ENCODE measurements at places on chromosomes 4 and X. TPM values are rescaled to one million over a fixed set of nuclear protein-coding genes. Genes with fewer than 3 reads are reported as not detected.

NXF2B gene
- polyA plus RNA-seq: 1.8 TPM

ARHGAP4 gene
- 29.1 TPM for polyA plus RNA-seq

PCYT1B gene
- polyA plus RNA-seq: 3.3 TPM

VCX2 gene
- 0.28 TPM for polyA plus RNA-seq

GRIA3 gene
- polyA plus RNA-seq: 2.6 TPM

ANAPC4 gene
- 67.8 TPM for polyA plus RNA-seq

AVPR2 gene
- polyA plus RNA-seq: 2.0 TPM

C1QTNF7 gene
- polyA plus RNA-seq: 27.6 TPM

PRR32 gene
- not detected for polyA plus RNA-seq

RPA4 gene
- polyA plus RNA-seq: not detected

MRPL1 gene
- polyA plus RNA-seq: 62.4 TPM

MAGEC2 gene
- not detected for polyA plus RNA-seq

ADAM29 gene
- 0.07 TPM for polyA plus RNA-seq

NWD2 gene
- 0.23 TPM for polyA plus RNA-seq

CXCL5 gene
- polyA plus RNA-seq: 0.12 TPM

PRSS12 gene
- polyA plus RNA-seq: 7.1 TPM

SPANXB1 gene
- polyA plus RNA-seq: not detected

APLN gene
- polyA plus RNA-seq: 4.4 TPM

WAS gene
- 2.6 TPM for polyA plus RNA-seq

NIPAL1 gene
- polyA plus RNA-seq: 11.0 TPM

ATP1B4 gene
- polyA plus RNA-seq: 0.05 TPM

TRPC5OS gene
- 0.13 TPM for polyA plus RNA-seq

PABPC5 gene
- 5.2 TPM for polyA plus RNA-seq

C4orf33 gene
- 16.8 TPM for polyA plus RNA-seq

DCAF12L1 gene
- polyA plus RNA-seq: 6.7 TPM

DDX53 gene
- polyA plus RNA-seq: not detected

SOX3 gene
- not detected for polyA plus RNA-seq

NR0B1 gene
- 0.10 TPM for polyA plus RNA-seq

CT45A5 gene
- not detected for polyA plus RNA-seq

F9 gene
- not detected for polyA plus RNA-seq

LDB2 gene
- polyA plus RNA-seq: 87.8 TPM

ARX gene
- not detected for polyA plus RNA-seq

AADAT gene
- polyA plus RNA-seq: 40.2 TPM

USP11 gene
- 170 TPM for polyA plus RNA-seq

COL25A1 gene
- 19.6 TPM for polyA plus RNA-seq

MAMLD1 gene
- polyA plus RNA-seq: 7.5 TPM

TEX13D gene
- not detected for polyA plus RNA-seq

GNL3L gene
- 23.7 TPM for polyA plus RNA-seq

GUCY1B1 gene
- 72.1 TPM for polyA plus RNA-seq

CLDN2 gene
- polyA plus RNA-seq: 65.7 TPM

ZNF630 gene
- polyA plus RNA-seq: 5.1 TPM

RGN gene
- polyA plus RNA-seq: 42.7 TPM

LARP7 gene
- 124 TPM for polyA plus RNA-seq

TLL1 gene
- 2.0 TPM for polyA plus RNA-seq

RTL3 gene
- polyA plus RNA-seq: not detected

P2RY4 gene
- polyA plus RNA-seq: 0.48 TPM

NAP1L2 gene
- 2.8 TPM for polyA plus RNA-seq

PAGE5 gene
- polyA plus RNA-seq: not detected

BMX gene
- 0.55 TPM for polyA plus RNA-seq

HERC5 gene
- polyA plus RNA-seq: 6.0 TPM

Data from left kidney (tissue), 8 donors.